ENCODE measurements at places on chromosomes 4 and X.
A peak's percentile ranks its signal among the peaks of the same experiment; 100 is the strongest.

DNA sequence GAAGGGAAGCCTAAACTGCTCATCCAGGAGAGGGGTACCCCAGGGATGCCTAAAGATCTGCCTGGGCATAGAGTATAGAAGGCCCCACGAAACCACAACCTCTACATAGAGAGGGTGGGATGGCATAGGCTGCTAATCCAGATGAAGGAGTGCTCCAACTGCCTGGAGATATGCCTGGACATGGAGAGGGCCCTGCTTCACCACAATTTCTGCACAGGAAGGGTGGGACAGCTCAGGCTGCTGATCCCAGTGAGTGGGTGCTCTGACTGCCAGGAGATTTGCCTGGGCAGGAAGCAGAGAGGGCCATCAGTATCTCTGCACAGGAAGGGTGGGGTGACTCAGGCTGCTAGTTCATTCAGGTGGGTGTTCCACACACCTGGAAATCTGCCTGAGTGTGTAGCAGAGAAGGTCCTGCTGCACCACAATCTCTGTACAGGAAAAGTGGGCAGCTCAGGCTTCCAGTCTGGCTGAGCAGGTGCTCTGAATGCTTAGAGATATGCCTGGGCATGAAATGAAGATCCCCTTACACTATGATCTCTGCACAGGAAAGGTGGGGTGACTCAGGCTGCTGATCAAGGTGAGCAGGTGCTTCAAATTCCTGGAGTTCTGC lies 61.1 kb downstream of the ZNF518B start:
- no peak for DNase-seq

DNA sequence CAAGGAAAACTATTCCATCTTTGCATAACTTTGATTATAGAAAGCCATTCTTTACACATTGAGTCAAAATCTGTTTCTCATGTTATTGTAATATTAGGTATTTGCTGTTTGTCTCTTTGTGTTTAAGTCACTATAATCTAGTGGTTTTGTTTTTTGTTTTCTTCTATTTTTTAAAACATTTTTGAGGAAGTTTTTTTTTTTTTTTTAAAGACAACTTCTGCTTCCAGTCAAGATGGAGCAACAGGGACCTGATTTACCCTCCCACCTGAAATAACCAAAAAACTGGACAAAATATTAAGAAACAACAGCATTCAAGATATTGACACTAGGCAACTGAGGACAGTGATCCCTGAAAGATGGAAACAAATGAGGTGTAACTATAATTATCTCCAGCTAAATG lies 18.4 kb upstream of the NSUN7 start:
- DNase-seq: no peak

DNA sequence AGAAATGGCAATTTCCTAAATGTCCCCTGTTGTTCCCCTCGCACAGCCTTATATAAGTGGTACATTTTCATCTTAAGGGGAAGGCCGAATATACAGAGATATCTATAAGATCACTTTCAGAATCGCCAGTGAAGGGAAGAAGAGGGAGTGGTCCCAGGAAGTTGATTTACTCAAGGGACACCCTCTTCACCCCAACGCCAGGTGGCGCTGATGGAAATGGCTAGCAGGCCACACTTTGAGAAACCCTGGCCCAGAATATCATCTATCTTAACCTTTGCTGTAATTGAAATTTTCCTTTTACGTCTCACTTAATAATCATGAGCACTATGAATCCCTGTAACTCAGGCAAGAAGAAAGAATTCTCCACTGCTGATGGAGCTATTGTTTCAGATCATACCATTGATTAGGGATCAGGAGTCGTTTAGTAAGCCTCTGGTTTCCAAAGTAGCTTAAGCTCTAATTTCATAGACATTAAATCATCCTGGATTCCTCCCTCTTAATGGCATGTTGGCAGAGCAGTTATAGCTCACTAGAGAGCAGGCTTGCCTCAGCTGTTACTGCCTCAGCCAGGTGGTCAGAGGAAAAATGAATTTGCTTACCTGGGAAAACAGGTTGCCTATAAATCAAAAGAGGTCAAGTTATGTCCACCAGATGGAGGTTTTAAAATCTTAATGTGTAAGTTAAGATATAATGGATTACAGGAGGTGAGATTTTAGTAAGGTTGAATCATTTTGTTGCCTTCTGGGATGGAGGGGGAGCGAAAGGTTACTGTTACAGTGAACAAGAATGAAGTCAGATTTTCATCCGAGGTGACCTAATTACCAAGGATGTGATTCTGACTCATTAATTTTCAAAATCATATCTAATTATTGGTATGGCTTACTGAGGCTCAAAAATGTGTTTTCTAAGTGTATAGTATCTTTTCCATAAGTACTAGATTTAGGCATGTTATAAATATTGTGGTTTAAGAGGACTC lies 941.2 kb upstream of the TENM3 start:
- peak; percentile 61 for DNase-seq

DNA sequence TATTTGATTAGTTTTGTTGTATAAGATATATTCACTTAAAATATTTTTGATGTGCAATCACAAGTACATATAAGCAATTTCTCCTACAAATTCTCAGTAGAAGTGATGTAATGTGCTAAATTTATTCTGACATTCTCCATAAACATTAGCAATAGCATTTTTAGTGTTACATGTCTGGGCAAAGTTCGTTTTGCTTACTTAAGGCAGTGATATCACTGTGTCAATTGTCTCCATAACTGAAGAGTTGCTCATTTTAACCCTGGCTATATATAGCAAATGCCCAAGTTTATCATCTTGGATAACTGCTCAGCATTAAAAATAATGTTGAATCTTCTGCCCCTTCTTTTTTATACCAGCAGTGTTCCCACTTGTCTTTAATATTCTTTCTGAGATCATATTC lies 340.0 kb upstream of the NDST4 start:
- no peak for DNase-seq

DNA sequence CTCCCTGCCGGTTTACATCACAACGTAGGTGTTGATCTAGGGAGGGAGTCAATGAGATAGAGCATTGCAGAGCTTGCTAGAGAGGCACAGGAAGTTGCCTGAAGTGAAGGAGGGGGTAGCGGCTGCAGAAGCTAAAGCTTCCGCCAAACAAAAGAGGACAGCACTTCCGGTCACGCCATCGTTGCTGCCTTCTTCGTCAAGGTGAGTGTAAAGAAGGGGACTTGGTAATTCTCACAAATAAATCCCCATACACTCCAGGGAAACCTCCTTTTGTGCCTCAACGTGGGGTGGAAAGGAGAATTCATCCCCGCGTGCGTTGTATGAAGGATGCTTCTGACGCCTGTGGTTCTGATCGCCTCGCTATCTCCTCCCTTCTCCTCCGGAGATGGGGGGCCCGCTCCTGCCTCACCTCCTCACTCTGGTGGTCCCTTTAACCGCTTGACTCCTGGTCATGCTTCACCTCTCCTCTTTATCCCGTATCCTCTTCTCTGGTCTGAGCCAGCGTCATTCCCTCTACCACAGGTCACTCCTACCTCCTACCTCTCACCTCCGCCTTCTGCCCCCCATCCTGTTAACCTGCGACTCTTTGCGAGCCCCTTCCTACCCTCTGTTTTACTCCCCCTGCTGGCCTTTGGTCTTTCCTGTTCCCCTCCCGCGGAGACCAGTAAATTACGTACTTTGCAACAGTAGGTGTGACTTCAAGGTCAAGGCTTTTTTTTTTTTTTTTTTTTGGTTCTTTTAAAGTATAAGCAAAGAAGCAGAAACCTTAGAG lies 59.9 kb downstream of the GSPT2 start:
- peak; percentile 72 for DNase-seq

- DNase-seq: peak; percentile 94
Measured at GRCh38 chrX:11151799-11152559, 40.8 kb downstream of the HCCS start.
